ENCODE measurements at places on chromosomes 11 and 22.

DNA sequence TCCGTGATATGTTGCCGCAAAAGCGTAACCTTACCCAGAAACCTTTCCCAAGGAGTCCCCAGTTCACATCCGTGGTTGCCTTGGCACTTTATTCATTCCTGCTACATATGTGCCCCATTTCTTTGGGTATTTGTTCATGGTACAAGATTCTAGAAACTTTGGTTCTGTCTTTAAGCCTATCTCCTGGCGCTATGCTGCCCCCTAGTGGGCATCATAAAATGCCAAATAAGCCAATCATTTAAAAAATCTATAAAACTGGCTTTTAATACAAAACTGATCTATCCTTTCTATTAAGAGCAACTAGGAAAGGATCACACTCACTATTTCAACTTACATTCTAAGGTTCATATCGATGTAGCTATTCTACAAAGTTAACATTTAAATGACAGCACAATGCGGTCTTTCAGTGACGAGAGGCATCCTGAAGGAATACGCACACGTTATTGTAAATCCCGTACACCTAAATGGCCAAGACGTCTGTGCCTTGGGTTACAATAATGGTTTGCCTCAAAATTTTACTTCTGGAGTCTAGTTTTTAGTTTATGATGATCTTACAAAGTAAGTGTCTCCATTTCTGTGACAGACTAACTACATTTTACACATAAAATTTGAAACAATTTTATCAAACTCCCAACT, 16.2 kb downstream of the PIWIL3 start:
- DNase-seq, result peak; percentile 81

- no peak for DNase-seq
Observed at GRCh38 chr11:71446942-71447688, 1.1 kb downstream of the DHCR7 start.

DNA sequence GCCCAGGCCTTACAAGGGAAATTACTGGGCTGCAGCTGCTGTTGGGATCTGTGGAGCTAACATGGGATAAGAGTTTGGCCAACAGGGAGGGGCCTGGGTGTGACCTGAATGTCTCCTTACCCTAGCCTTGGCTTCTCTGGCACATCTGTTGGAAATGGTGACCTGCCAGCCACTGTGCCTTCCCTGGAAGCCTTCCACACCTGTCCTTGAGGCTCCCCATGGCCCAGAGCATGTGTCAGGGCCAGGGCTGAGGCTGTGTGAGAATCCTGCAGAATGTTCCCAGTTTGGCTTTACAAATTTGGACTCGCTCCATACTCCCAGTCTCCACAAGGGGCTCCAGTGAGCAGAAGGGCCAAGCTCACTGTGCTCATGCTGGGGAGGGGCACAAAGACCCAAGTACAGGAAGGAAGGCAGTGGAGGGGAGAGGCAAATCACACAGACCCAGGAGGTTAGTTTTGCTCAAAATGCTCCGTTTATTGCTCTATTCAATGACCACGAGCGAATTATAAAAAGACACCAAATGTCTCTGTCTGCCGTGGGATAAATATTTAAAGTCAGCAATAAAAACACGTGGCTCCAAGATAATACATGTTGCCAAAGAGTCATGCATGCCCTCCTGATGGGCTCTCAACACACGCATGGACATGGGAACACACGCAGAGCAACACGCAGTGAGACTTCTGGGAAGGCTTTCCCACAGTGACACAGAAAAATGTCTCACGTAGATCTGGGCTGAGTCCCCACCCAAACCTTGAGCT, 1.7 kb upstream of the IGSF22 start:
- DNase-seq, result peak; percentile 74

DNA sequence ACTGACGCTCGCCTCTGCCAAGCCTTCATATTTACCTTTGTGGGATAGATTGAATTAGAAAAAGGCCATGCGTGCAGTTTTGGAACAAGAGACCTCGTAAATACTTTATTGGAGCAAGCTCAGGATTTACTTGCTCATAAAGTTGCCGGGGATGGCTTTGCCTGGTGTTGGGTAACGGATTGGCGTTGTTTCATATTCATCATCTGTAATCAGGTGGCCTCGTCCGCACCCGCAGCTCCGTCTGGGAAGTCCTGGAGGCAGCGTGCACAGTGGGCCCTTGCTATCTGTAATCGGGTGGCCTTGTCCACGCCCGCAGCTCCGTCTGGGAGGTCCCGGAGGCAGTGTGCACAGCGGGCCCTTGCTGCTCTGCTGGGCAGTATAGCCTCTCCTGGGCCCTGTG, 1209.3 kb downstream of the BRD1 start:
- DNase-seq, result no peak

DNA sequence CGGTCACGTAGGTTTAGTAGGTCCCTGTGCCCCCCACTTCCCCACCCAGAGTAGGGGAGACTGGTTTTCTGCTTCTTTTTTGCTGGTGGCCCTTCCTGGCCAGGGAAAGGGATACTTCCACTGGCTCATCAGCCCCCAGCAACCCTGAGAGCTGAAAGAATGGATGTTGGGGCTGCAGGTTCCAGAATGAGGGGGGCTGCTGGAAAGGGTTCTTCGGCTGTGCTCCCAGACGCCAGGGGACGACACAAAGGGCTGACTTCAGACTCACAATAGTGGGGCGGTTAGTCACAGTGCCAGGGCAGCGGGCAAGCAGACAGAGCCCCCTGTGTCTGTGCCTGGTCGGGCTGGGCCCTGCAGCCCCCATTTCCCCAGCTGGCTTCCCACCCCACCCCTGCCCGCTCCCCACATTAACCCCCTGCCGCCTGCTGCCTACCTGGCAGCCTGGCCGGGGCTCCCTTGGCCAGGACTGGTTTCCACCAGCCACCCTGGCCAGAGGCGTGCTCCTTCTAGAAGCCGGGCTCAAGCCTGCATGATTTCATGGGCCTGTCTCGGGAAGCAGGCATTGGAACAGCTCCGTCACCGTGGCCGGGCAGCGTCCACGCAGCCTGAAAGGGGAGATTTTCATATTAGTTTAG, 79.1 kb upstream of the WNT7B start:
- DNase-seq, result no peak

GRCh38 chr11:83554876-83555275, 268.7 kb upstream of the CCDC90B start:
- DNase-seq, result no peak

- peak; percentile 31 for DNase-seq
Observed at GRCh38 chr11:131637469-131638175, 267.2 kb downstream of the NTM start.

GRCh38 chr11:114218508-114218907, 77.7 kb upstream of the NNMT start:
- DNase-seq, result no peak

GRCh38 chr11:134366254-134366653, 34.5 kb downstream of the GLB1L2 start:
- DNase-seq, result no peak

- DNase-seq, result no peak
Observed at GRCh38 chr11:86201371-86201884, 43.1 kb upstream of the EED start.

DNA sequence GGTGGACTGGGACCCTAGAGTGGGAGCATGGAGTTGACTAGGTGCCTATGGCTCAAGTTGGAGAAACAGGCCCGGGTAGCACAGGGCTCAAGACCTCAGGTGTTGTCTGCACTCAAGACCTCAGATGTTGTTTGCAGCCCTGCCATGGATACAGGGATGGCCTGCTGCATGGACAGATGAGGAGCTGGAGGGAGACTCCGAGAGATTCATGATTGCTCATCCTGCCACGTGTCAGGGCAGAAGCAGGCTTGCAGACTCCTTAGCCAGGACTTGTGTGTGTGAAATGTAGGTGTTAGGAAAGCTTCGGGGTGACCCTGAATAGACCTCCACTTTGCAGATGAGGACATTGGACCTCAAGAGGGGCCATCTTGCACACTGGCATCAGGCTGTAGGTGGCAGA, 921 bp downstream of the CCDC116 start:
- no peak for DNase-seq

DNA sequence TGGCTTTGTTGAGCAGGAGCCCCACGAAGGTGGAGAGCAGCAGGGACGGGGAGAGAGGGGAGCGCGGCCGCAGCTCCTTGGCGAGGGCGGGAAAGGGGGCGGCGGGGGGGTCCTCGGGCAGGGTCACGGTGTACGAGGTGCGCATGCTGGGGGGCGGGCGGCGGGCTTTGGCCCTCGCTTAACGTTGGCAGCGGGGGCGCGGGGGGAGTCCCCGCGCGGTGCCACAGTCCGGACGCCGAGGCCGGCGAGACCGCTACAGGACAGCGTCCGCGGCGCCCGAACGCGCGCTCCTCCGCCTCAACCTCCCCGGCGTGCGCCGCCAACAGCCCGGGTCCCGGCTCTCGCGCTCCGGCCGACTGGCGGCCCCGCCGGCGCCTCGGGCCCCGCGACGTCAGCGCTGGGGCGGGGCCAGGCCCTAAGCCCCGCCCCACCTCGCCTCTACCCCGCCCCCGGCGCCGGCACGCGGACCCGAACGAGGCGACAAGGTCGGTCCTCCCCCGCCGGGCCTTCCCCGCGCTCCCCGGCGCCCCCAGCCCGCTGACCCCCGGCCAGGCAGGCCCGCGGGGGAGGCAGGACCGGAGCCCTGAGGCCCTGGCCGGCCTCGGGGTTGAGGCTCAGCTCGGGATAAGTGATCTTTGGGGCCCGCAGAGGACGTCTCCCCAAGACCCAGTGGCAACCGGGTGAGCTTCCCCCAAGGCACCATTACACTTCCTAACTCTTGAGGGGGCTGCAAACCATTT, 17.5 kb downstream of the USP2 start:
- no peak for DNase-seq

DNA sequence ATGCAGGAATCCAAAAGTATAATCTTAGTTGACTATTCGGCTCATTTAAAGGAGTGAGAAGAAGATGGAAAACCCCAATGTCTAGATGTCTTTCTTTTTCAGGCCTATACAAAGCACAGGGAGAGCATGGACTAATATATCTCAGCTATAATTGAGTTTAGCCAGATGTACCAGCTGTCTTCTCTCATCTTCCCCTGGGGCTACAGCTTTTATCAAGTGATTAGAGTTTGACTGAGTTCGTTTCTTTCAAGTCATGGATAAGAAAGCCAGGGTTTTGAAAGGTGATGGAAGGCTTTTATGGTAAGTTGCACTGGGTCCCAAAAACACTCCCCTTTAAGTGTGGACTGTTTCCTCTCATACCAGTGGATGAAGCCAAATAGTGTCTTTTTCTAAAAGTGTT, 1172.8 kb upstream of the TENM4 start:
- no peak for DNase-seq

DNA sequence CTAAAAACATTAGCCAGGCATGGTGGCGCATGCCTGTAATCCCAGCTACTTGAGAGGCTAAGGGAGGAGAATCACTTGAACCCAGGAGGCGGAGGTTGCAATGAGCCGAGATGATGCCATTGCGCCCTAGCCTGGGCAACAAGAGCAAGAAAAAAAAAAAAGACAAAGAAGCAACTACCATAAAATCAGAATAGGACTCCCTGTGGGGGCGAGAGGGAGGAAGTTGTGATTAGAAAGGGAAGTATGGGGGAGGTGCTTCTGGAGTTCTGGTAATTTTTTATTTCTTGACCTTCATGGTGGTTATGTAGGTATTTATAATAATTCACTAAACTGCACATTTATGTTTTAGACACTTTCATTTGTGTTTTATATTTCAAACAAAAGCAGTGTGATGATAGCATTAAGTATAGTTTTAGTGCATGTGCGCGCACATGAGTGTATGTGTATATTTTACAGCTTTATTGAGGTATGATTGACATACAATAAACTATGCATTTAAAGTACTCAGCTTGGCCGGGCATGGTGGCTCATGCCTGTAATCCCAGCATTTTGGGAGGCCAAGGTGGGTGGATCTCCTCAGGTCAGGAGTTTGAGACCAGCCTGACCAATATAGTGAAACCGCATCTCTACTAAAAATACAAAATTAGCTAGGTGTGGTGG, 43.5 kb downstream of the SIK2 start:
- DNase-seq, result no peak

- no peak for DNase-seq
Observed at GRCh38 chr11:118081241-118081958, 4.5 kb downstream of the TMPRSS4 start.

- no peak for DNase-seq
Observed at GRCh38 chr11:10460611-10461275, 5.7 kb downstream of the AMPD3 start.

DNA sequence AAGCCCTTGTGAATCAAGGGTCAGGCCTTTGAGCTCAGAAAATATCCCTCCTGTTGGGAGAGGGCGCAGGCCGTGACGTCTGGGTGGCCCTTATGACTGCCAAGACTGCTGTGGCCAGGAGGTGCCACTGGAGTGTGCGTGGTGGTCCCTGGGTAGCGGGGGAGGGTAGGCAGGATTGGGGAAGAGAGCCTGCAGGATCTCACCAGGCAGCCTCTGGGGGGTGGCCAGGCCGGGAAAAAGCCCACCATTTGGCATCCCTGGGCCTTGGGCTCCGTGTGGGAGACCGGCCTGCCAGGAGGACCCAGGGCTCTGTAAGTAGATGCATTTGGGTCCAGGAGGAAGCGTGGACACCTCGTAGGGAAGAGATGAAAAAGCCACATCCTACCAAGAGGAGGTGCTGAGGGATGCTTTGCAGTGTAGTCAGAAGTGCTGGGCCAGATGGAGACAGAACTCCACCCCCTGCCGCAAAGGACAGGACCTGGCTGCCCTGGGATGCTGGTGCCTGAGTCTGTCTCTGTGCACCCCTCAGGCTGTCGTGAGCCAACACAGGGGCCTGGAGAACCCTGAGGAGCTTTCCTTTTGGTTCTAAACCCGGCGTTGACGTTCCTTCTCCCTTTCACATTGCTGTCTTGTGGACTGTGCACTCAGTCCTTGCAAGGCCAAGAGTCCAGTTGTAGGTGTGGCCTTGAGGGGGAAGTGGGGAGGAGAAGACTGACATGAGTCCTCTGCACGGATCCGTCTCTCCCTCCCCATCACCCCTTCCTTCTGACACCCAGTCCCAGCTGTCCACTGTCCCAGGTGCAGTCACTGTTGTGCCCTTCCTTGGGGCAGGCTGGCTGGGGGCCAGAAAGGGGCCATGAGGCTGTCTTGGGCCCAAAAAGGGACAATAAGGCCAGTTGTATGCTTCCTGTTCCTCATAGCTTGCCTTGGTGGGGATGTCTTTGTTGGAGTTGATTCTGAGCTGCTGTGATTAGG, 12.7 kb upstream of the MIEF1 start:
- no peak for DNase-seq

- DNase-seq, result no peak
Observed at GRCh38 chr22:30780026-30780425, 85.4 kb downstream of the OSBP2 start.

GRCh38 chr11:24965748-24966147, 468.9 kb downstream of the LUZP2 start:
- no peak for DNase-seq

Measured in SJCRH30 (cell line).